ENCODE measurements at places on chromosomes 5 and 9.

GRCh38 chr5:177432143-177432838 is 5.8 kb downstream of the GRK6 start:
- no peak for DNase-seq

DNA sequence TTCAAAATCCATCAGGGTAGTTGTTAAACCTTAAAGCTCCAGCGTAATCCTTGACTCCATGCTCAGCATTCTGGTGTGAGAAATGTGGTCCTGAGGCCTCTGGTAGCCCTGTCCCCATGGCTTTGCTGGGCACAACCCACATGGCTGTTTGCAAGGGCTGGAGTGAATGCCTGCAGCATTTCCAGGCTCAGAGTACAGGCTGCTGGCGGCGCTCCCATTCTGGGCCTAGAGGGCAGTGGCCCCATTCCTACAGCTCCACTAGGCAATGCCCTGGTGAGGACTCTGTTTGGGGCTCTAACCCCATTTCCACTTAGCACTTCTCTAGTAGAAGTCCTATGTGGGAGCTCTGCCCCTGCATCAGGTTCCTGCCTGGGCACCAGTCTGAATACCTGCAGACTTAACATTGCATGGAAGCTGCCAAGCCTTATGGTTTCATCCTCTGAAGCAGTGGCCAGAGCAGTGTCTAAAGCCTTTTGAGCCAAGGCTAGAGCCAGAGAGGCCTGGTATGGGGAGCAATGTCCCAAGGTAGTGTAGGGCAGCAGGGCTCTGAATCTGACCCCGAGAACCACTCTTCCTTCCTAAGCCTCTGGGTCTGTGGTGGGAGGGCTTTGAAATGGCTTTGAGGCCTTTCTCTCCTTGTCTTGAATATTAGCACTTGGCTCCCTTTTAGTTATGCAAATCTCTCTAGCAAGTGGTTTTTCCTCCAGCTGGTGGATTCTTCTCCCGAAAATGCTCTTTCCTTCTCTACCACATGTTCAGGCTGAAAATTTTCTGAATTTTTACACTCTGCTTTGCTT is 5.8 kb upstream of the ALDH1A1 start:
- DNase-seq = no peak

DNA sequence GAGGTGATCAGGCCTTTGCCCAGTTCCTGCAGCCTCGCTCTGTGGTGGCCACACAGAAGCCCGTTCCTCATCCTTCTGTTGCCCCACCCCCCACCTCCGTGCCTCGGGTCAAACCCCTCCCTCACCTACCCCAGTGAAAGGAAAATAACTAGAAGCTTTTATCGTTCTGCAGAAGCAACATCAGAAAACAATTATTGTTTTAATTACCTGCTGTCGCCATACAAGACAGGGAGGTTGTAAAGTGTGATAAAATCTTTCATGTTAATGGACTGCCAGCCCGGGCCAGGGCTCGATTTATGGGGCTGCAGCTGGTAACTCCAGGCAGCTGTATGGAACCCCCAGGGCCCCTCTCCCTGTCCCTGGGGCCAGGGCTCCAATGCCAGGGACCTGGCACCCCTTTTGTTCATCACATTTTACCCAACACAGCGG is 20.6 kb downstream of the UNC5A start:
- no peak for DNase-seq

DNA sequence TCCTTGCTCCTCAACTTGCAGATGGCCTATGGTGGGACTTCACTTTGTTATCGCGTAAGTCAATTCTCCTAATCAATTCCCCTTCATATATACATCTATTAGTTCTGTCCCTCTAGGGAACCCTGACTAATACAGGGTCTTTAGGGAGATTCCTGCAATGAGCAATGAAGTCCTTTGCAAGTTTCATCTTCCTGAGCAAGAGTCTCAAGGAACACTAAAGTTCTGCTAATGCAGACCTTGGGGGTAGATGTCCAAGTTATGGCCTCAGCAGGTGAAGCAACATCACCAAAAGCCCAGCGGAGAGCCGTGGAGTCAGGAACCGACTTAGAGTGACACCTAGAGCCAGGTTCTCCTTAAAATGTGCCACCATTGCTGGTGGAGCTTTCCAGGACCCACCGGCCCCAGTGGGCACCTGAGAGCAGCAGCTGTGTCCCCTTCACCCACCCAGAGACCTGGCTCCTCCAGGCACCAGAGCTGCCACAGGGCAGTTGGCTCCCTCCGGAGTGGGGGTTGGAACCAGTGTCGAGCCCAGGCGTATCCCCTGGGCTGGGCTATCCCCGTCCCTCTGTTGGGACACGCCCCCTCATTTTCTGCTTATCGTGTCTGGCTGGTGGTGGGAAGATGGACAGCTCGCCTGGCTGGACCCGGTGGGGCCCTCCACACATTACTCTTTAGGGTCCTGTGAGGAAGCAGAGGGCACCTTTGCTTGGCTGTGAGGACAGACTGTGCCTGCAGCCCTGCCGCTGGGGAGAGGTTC is 10.9 kb upstream of the FCN1 start:
- no peak for DNase-seq

GRCh38 chr9:75907329-75907728 is 16.9 kb downstream of the PCSK5 start:
- no peak for DNase-seq

DNA sequence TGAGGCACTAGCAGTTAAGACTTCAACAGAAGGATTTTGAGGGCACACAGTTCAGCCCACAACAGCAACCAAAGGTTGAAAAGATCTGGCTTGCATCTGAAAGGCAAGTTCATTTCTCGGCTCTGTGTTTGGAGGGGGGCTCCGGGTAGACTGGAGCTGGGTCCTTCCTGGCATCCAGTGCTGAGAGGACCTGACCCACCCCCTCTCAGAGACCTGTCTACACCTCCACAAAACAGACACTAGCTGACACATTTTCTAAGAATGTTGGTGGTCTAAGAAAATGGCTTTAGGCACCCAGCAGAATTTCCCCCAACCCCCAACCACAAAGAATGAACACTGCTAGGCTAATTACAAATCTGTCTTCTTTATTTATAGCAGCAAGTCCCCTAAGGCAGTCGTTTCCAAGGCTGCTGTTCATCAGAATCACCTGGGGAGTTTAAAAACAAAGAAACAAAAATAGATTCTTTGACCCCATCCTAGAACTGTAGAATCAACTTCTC is 6.2 kb upstream of the PTCH1 start:
- DNase-seq = no peak

DNA sequence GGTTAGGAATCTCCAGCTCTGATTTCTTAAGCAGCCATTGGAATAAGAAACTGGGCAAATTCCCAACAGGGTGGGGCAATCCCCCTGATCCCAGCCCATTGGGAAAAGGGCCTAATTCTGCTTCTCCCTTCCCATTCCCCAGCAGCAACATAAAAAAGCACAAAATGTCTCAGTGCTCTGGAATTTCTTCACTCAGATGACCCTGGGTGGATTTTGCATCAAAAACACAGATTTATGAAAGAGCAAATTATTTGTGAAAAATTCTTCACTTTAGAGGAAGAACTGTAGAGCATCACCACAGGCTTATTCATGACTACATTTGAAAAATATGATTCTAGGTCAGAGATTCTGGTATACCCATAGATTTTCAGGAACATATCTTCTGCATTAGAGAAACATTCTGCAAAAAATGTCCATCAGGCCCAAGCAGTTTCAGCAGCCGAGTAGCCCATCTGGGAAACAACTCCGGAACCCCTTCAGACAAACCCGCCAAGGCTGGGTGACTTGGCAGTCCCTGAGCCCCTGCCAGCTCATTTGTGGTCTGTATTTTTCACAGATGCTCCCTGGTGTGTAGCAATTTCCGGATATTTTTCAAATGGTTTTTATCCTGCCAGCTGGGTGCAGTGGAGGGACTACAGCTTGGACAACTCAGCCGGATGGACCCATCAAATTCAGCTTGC is 102.1 kb upstream of the RANBP3L start:
- DNase-seq = no peak

DNA sequence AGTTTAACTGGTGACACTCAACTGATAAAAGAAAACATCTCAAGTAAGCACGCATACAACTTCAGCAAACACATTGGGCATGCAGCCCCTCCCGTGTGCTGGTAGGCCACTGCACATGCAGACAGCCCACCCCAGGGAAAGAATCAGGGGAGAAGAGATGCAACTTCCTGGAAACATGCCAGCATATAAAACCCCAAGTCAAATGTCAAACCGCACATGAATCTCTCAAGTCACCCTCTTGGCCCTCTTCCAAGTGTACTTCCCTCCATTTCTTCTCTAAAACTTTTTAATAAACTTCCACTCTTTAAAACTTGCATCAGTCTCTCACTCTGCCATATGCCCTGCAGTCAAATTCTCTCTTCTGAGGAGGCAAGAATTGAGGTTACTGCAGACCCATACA is 732.7 kb downstream of the SEMA5A start:
- DNase-seq = no peak

DNA sequence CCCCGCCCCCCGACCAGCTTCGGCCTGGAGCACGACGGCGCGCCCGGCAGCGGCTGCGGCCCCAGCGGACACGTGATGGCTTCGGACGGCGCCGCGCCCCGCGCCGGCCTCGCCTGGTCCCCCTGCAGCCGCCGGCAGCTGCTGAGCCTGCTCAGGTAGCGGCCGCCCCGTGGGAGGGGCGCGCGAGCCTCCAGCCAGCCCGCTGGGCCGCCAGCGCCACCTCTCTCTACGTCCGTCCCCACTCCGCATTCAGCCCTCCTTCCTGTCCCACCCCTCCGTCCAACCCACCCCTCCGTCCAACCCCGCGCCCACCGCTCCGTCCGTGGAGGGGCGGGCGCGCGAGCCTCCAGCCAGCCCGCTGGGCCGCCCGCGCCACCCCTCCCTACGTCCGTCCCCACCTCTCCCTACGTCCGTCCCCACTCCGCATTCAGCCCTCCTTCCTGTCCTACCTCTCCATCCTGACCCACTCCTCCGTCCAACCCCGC is 6.5 kb downstream of the ADAMTS13 start:
- DNase-seq = no peak

GRCh38 chr9:69649566-69650250 is 22.5 kb downstream of the APBA1 start:
- no peak for DNase-seq

DNA sequence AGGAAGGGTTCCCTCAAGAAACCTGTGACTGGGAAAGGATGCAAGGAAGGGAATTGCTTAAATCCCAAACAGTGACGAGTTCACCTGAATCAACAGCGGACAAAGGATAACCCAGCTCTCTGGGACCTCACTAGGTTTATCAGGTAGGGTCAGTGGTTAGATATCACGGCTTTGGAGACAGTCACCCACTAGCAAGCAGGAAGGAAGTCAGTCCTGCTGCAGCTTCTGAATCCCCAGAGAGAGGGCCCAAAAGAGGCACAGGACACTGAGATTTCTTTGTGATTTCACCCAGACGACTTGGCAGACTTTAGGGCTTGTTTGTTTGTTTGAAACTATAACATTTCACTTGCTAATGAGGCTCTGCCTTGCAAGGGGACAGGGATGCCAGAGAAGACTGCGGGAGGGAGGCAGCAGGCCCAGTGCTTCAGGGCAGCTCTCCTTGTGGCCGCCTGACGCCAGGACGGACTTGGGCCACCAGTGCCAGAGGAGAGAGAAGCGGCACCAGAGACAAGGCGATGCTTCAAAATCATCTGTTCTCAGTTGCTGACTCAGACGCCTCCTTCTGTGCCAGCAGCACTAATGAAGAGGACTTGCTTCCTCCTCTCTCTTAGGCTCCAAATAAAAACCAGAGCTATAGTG is 275.6 kb upstream of the SLC30A5 start:
- DNase-seq = no peak

GRCh38 chr5:136098176-136098575 is 34.5 kb upstream of the SMAD5 start:
- no peak for DNase-seq

DNA sequence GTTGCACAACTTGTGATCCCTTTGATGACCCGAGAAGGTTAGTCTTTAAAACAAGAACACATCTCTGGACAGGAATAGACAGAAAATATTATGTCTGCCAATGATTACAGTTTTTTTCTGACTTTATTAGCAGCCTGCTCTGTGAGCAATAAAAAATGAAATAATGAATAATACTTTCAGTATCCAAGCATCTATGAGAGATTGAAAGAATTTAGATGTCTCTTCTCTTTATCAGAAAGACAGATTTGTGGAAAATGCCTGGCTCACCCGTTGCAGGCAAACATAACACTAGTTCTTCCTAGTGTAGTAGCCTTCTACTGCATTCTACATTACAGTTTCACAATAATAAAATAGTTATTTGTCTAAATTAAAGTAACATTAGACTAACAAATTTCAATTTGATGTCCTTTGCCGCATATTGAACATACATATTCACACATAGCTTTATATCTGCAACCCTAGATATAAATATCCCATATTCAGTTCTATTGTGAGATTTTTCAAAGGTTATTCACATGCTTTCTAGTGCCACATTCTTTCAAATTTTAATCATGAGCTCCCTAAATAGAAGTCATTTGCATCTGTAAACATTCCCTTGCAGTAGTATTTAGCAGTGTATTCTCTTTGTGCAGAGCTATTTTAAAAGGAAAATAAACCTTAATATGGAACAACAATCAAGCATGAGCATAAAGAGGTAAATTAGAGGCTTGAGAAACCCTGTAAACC is 267.3 kb downstream of the EFNA5 start:
- no peak for DNase-seq

DNA sequence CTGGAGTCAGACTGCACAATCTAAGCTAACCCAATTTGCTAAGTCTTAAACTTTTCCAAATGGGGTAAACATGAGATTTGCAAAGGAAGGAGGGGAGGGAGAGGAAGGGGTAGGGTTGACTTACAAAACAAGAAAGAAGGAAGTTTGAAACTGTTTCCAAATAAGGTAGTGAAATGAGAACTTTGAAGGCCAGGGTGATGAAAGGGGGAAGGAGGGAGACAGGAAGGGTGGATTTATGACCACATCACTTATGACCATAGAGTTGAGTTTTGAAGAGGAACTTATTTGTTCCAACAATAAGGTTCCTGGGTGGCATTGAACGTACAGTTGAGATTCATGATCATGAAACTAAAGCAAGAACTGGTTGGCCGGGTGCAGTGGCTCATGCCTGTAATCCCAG is 72.5 kb upstream of the DAPK1 start:
- DNase-seq = no peak

- no peak for DNase-seq
Measured at GRCh38 chr5:57195060-57195459, 21.2 kb downstream of the GPBP1 start.

GRCh38 chr9:5799314-5799713 is 33.6 kb downstream of the ERMP1 start:
- no peak for DNase-seq

GRCh38 chr5:149544028-149544420 is 7.2 kb downstream of the CSNK1A1 start:
- no peak for DNase-seq

GRCh38 chr5:123800640-123801039 is 288.7 kb downstream of the CSNK1G3 start:
- DNase-seq = no peak

GRCh38 chr5:149828161-149829011 is 98.3 kb downstream of the PPARGC1B start:
- peak; percentile 72 for DNase-seq

- no peak for DNase-seq
Measured at GRCh38 chr9:91777292-91777830, 172.7 kb downstream of the ROR2 start.

GRCh38 chr5:137582218-137582617 is 83.1 kb upstream of the SPOCK1 start:
- no peak for DNase-seq

GRCh38 chr9:136820971-136821825 is 13.4 kb downstream of the RABL6 start:
- no peak for DNase-seq

- no peak for DNase-seq
Measured at GRCh38 chr5:33321026-33321425, 119.7 kb upstream of the TARS1 start.

- no peak for DNase-seq
Measured at GRCh38 chr5:62093976-62094375, 212.0 kb upstream of the KIF2A start.

GRCh38 chr5:32329395-32329834 is 16.7 kb upstream of the MTMR12 start:
- peak; percentile 21 for DNase-seq
